ENCODE measurements at places on chromosomes 11 and 22. TPM values are rescaled to one million over a fixed set of nuclear protein-coding genes. Genes with fewer than 3 reads are reported as not detected.

- DNase-seq, result no peak
These were observed 3.9 kb upstream of the NUP50 start for GRCh38 chr22:45159652-45160462.

The RASGRP2 gene
- total RNA-seq, result 1.9 TPM

The XKR3 gene
- total RNA-seq, result not detected

GRCh38 chr11:1573903-1574237, 1.8 kb upstream of the DUSP8 start:
- no peak for DNase-seq

DNA sequence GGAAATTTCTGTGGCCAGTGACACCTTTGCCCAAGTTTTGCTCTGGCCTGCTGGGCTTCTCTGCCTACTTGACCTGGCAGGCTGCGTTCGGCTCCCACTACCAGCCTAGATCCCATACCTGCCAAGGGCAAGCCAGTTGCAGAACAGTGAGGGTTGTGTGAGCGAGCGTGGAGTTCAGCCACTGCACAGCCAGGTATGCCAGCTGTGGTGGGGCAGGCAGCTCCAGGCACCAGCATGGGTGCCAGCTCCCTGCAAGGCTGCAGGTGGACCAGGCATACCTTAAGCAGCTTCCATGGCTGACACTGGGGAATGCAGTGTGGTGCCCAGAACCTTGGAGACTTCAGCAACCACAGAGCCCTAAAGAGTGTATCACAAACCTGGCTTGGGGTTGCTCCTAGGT, 133.5 kb downstream of the LDLRAD3 start:
- DNase-seq, result no peak
